Neural progenitor cell (in vitro differentiated cells): ENCODE measurements at places on chromosomes 4 and X.

DNA sequence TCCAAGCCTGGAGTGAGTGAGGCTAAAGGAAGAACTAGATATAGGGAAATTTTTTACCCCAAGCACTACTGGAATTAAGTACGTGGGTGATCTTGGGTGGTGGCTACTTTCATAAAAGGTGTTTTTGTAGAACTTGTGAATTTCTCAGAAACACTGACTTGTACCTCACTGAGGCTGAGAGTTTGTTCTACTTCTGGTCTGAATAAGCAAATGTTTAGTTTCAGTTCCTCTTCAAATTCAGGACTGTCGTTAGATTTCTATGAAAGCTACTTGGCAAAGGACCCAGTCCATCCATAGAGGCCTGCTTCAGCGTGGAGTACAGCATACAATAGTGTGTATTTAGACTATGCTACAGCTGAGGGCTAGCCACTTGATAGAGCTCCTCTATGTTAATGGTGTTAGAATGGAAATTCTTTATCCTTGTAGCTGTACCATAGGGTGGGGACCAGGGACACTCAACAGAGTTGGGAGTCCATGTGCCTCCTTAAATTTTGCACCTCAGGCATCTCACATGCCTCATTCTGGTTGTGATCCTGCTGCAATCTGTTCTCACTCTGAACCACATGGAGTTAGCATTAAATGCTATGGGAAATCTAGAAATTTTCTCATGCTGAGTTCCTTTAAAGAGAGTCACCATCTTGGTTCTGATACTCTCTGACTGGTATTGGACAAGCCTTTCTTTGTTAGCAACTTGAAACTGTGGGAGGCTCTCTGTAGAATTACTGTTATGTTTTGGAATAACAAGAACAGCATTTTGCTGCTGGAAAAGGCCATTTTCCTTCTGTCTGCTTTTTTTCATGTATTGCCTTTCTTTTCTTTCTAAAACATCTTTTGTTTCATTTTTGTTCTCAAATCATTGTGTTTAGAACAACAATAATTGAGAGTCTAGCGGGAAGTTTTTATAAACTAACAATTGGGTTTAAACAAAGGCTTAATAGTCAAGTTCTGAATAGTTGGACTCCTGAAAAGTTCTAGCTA, 86.8 kb downstream of the PDGFRA start:
- DNase-seq: no peak

- DNase-seq: no peak
These were observed 27.4 kb downstream of the FRYL start for GRCh38 chr4:48752726-48753125.

GRCh38 chrX:103418811-103419340, 42.5 kb downstream of the BEX3 start:
- no peak for DNase-seq

DNA sequence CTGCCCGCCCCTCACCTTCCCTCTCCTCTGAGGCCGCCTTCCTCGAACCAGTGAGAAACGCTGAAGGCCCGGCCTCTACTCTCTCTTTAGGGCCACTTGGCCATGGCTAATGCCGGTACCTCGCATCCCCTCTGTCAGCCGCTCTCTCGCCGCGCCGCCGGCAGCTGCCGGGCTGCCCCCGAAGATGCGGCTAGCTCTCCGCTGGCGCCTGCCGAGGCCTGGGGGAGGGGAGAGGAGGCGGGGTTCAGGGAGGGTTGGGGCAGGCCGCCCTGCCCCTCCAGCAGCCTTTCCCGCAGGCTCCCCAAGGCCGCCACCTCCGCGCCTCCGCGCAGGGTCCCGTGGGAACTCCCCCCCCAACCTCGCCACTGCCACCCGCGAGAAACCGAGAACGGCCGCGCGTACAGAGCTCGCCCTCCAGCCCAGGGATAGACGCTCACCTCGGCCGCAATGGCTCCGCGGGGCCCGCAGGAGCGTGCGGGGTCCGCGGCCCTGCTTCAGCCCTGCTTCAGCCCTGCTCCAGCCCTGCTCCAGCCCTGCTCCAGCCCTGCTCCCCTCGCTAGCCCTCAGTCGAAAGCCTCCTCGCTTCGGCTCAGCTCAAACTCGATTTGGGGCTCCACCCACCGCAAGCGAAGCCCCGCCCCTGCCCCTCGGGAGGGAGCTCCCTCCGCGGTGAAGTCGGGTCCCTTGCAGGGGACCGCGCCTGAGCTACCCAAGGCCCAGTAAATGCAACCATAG, at the start of gene HUWE1:
TSS of gene HUWE1 (minus strand) at position 569 of the 735 bp plus-strand sequence. CDS start 32,612 bp downstream, outside the sequence.
- peak; percentile 91 for DNase-seq

DNA sequence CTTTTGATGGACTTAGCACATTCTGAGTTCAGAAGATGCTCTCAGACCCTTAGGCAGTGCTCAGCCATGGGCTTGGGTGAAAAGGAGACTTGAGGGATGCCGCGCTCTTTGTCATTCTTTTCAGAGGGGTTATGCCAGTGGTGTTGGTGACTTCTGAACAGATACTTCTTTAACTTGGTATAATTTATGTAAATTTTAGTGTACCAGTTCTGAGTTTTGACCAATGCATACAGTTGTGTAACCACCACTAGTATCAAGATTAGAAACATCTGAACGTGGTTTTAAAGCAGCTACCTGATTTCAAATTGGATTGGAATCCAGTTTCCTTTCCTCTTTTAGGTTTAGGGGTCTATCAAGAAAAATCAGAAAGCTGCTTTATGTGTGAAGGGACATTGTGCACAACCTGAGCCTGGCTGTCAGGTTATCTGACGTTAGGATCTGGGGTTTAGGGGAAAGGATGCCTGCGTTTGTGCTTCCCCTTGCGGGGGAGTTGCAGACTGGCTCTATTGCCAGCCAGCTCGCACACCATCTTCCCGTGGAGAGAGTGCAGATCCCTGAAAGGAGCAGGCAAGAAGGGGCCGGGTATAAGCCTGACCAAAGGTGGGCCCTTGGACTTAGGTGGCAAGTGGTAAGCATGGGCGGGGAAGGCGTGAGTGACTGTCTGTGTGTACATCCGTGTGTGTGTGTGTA, 19.0 kb downstream of the SMS start:
- no peak for DNase-seq

DNA sequence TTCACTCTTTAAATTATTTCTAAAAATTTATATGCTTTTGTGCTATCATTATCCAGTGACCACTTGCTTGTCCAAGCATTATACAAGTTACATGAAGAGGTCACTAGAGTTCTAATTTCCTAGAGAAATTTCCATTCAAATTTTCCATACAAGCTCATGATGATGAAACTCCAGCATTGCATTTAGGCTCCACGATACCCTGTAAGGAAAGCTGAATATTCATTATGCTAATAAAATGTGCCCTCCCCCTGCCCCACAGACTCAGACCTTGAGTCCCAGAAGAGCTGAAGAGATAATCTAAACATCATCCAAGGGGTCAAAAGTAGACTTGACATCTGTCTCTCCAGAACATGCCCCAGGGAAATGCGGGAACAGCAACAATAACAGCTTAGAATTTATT, 19.6 kb upstream of the FAM156A start:
- no peak for DNase-seq
